ENCODE measurements at places on chromosomes 3 and 15.
A peak's percentile ranks its signal among the peaks of the same experiment; 100 is the strongest.

DNA sequence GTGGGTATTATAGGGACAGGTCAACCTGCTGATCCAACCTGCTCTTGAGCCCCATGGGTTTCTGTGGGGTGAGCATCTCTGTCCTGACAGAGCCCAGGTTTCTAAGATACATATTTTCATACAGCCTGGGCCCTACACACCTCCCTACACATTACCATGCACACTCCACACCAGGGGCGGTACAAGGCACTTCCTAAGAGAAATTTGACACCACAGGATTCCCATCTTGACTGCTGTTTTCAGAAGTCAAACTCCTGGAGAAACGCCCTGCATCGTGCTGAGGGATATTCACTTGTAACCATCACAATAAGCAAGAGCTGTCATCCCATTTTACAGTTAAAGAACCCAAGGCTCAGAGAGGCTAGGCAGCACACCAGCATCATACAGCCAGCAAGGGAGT lies 50.1 kb downstream of the NUP210 start:
- DNase-seq = no peak

GRCh38 chr15:73631915-73632669 lies 1.1 kb downstream of the NPTN start:
- DNase-seq = no peak

GRCh38 chr3:174168538-174169254 lies 690.4 kb upstream of the NAALADL2 start:
- DNase-seq = no peak

DNA sequence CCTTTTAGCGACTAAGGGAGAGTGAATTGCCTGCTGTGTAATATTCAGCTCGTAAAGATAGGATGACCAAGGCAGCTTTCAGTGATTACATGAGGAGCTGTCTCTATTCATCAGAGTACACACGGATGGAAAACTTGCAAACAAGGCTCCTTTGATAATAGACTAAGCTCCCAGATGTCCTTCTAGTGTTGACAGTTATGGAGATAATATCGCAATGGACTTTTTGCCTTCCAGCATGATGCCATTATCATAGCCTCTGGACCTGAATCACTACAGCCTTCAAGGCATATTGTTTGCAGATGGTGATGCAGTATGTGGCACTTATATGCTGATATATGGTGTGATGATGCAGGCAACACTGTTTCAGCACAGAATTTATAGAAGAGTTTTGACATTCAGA lies 93.9 kb downstream of the ECT2 start:
- DNase-seq = no peak

- no peak for DNase-seq
These were observed 53.3 kb upstream of the SLC6A11 start for GRCh38 chr3:10762611-10763247.

DNA sequence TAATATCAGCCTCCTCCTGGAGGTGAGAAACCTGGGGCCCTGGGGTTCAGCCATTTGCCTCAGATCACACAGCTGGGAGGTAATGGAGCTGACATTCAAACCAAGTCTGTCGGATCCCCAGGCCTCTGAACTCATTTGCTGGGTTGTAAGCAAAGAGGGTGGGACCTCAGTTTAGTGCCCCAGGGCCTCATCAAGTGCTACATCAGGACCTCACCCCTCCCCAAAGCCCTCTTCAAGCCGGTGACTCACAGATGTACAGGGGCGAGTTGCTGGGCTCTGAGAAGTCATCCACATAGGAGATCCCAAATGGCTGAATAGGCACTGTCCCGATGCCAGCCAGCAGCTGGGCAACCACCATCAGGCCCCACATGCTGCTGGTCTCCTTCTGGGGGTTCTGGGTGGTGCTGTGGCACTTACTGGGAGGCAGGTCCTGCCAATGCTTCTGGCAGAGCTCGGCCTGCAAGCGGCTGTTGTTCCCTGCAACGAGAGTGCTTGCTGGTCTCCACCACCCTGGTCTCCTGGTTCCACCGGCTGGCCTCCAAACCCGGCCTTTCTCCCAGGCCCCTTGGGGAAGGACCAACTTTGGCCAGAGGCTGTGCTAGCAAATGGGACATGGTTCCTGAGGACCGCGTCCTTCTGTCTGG lies 59.2 kb upstream of the RAB6B start:
- DNase-seq = no peak

- no peak for DNase-seq
These were observed 39.2 kb upstream of the HERC1 start for GRCh38 chr15:63872759-63873510.

DNA sequence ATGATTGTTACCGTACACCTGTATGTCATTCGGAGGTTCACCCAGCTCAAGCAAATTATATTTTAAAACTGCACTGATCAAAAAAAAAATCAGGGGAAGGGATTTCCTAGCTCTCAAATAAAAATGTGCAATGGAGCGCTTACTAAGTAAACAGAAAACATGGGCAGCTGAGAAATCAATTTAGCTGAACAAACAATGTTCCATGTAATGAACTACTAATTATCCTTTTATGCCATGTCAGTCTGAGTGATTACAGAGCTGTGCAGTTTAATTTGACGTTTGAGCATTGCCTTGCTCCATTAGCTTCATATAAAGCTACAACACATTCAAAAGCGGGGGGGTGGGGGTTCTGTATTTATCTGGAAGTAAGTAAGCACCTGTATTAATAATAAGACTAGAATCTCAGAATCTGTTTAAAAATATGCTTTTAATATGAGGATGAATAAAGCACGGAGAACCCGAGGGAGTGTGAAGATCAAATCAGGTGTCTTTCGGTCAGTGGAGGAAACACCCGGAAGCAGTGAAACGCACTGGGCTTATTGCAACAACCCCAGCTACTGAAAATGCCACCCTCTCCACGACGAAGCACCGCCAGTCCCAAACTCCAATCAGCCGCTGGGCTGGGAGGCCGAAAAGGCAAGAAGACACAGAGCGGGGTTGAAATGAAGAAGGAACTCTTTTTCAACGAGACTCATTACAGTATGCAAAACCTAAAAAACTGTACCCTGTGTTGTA lies 196.5 kb upstream of the ATP11B start:
- DNase-seq = peak; percentile 85

DNA sequence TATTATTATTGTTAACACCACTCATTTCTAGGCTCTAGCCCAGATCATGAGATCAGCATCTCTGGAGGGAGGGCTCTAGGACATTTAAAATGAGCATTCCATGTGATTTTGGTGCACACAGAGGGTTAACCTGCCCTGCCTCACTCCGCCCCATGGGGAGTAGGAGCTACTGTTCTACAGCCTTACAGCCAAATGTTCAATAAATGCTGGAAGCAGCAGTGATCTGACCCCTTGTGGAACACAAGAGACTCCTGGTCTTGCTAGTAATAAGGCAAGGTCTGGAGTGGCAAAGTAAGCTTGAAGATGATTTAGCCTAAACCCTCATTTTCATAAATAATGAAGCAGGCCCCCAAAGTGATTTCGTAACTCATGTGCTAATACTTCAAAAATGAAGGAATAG lies 166.4 kb upstream of the EOMES start:
- DNase-seq = no peak

- no peak for DNase-seq
These were observed 59.7 kb upstream of the GK5 start for GRCh38 chr3:142285083-142285517.

- DNase-seq = no peak
These were observed 3.6 kb downstream of the PIAS1 start for GRCh38 chr15:68057758-68058157.

DNA sequence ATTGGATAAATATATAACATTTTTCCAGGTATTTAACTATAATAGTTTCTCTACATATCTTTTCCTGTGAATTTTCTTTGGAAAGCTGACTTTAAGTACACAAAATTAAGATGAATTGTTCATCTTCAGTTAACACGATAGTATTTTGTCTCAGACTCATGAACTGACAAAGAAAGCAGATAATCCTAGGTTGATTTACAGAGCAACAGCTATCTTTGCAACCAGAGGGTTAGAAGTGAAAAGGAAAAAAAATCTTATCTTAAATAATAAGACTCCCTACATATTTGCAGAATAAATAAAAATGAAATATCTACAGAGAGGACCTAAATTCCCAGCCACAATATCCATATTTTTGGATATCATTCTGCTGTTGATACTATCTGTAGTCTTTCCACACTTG lies 350.2 kb upstream of the GRM7 start:
- no peak for DNase-seq

- DNase-seq = no peak
These were observed 83.9 kb downstream of the FSIP1 start for GRCh38 chr15:39698444-39699390.

DNA sequence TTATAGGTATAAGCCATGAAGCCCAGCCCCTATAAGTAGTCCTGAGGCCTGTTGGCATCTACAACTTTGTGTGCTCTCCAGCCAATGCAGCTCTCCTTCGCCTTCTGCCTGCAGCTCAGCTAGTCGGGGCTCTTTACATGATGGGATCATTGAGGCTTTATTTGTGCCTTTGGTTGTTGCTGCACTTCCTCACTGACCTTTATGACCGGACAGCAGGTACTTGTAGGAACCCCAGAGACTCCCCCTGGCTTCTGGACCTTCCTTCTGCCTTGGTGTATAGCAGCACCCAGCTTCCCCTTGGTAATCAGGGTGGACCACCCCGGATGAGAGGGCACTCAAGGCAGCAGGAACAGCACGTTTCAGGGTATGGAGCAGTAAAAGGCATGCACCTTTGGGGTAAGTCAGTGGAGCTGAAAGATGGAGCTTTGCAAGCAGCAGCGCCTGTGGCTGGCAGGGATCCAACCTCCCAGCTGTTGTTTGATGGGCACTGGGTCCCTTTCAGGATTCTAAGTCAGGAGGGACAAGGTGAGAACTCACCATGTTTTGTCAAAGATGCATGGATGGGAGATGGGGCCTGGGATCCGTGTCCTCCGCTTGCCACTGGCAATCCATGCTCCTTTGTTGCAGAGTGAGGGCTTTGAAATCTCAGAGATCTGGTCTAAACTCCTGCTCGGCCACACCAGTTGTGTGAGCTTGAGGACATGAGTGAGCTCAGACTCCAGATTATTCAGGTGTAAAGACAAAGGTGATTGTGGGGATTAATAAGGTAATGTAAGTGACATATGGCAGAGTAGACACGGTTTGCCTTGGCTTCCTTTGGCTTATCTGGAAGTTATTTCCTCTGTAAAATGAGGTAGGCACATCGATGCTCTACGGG lies 65.1 kb upstream of the KLF13 start:
- DNase-seq = no peak

GRCh38 chr15:69624816-69625215 lies 172.2 kb downstream of the RPLP1 start:
- DNase-seq = no peak

DNA sequence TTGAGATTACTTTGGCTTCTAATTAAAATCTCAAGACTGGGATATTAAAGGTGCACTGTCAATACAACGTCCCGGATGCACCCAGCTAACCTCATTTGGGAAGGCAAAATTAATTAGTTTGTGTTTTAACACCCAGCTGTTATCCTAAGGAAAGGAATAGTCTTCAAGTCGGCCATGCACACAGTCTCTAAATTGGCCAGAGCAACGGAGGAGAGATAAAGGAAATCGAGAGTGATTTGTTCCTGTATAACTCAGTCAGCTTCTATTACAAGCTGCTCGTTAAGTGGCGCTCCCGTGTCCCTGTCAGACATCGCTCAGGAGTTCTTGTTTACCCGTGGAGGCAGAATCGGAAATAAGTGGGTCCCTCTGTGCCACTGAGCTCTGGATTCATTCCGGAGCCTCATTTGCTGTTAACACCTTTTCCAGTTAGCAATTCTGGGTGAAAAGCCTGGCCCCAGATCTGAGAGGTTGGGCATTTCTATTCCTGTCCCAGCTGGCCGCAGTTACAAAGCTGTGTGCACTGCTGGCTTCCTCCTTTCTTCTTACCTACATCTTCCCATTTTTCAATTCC lies 63.9 kb downstream of the ST8SIA2 start:
- no peak for DNase-seq

DNA sequence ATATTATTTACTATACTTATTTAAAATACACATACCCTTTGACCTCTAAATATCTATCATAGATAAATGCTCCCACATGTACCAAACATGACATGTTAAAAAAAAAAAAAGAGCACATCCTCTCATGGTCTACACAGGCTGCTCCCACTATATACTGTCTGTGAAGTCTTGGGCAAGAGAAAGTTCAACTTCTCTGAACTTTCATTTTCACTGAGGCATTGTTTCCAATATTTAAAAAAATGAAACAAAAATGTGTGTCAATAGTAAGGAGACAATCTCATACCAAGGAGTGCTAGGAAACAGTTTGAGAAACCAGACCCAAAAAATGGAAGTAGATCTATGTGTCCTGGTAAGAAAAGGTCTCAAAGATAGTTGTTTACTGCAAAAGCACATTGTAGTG lies 29.3 kb downstream of the SLC4A7 start:
- no peak for DNase-seq

GRCh38 chr3:117651246-117651645 lies 941.7 kb downstream of the TUSC7 start:
- DNase-seq = no peak

Data from NCI-H2107 (cell line).